Mesothelial cell of epicardium (in vitro differentiated cells): ENCODE measurements at places on chromosomes 6 and 20.
A peak's percentile ranks its signal among the peaks of the same experiment; 100 is the strongest.

DNA sequence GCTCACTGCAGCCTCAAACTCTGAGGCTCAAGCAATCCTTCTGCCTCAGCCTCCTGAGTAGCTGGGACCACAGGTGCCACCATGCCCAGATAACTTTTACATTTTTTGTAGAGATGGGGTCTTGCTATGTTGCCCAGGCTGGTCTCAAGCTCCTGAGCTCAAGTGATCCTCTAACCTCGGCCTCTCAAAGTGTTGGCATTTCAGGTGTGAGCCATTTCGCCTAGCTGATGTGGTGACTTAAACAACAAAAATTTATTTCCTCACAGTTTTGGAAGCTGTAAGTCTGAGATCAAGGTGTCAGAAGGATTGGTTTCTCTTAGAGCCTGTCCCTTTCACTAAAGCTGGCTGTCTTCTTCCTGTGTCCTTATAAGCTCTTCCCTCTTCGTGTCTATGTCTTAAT, 15.0 kb upstream of the JARID2 start:
- DNase-seq: no peak

DNA sequence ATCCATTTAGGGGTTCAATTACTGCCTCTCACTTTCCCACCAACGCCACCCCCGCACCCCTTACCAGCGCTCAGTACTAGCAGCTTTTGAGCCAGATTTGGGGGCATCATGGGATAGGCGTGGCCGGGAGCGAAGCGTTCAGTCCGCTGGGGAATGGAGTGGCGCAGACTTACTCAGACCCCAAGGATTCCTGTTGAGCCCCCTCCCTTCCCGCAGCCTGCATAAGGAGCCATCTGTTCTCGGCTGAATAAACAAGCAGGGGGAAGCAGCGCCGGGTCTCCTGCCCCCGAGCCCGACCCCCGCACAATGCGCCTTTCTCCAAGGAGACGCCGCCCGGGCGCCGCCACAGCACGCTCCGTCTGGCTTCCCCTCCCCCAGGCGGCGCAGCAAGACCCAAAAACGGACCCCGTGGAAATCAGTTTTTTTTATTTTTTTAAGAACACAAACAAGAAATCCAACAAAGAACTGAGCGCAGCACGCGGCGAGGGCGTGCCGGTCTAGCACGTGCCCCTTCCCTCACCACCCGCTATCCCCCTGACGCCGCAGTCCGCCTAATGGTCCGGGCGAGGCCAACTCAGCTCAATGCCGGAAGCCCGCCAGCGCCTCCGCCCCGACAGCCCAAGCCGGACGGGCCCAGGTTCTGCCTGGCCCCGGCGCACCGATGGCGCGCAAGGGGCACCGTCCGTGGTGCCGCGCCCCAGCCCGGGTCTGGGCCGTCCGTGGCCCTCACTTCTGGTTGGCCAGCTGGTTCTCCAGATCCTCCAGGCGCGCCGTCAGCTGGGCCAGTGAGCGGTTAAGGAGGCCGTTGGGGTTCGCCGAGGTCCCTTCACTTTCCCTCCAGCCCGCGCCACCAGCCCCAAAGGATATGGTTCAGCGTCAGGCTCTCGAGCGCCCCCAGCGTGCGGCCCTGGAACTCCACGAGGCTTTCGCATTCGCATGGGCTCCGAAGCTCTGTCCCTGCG, 13.3 kb upstream of the RBPJL start:
- DNase-seq: peak; percentile 66

GRCh38 chr20:43957392-43957791, 42.7 kb downstream of the TOX2 start:
- no peak for DNase-seq

DNA sequence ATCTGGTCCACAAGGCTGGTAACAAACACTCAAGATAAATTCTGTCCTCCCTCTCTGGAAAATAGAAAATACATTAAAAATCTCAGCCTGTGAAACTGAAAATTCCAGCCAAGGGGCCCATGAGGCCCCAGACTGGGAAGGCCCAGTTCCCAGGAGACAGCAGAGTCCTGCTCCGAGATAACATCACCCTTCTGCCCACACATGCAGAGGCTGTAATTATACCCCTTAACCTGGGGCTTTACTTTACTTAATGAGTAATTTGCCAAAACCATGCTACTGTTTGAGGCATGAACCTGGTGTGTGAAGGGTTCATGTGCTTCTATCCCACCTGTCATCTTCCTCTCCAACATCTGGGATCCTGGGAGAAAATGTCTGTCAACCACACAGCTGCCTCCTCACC, 398.9 kb upstream of the SULF2 start:
- DNase-seq: no peak

DNA sequence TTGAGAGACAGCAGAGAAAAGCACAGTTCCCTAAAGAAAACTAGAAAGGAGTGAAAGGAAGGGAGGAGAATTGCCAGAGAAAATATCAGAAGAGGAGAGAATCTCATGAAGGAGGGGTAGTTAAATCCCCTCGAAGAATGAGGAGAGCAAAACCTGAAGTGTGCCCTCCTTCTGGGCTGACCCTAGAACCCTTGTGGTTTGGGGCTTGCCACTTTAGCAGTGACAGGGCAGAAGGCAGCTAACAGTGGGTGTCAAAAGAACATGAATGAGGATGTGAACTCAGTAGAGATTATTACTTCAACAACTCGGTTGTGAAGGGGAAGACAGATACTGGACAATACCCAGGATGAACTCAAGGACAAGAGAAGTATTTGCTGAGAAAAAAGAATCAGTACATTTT, 73.6 kb downstream of the RALGAPA2 start:
- DNase-seq: no peak

DNA sequence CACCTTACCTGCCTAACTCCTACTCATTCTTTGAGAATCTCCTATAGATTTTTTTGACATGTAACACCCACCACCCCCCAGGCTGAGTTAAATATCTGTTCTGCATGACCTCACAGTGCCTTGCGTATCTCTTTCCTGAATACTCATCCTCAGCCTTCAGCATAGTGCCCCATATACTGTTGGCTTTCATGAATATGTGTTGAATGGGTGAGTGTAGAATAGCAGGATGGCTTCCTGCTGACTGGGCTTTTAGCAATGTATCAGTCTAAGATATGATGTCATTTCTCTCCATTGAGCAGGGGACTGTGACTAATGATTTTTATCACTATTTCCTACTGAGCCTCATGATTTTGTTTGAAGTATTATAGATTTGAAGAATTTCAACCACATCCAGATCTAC, 361.6 kb upstream of the MARCKS start:
- no peak for DNase-seq

GRCh38 chr20:12051206-12052163, 133.8 kb downstream of the BTBD3 start:
- no peak for DNase-seq

DNA sequence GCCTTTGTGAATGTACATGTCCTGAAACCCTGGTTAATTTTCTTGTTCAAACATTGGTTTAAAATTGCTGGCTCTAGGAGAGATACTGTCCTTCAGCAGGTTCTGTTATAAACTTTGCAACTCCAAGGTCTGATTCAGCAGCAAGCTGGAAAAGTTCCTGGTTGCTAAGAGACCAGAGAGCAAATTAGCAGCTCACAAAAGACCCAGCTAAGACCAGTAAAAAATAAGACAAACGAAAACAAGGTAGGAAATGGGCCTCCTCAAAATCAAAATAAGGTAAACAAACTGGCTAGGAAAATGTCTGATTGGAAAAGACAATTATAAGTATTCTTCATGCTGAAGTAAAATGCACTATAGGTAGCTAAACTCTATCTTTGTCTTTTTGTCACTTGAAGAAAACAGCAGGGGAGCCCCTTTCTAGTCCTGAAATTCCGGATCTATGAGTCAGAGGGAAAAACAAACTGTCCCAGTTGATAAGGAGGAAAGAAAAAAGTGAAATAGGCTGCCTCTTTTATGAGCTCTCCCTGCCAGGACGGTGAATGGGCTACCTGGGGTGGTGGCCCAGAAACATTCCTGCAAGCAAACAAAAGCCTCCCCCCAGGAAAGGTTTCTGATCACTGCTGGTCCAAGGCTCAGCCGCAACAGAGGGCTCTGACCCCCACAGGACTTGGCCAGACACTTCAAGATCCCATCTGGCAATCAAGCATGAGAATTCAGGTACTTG, 41.6 kb downstream of the UNC5CL start:
- DNase-seq: no peak

GRCh38 chr6:168583821-168584220, 142.8 kb downstream of the SMOC2 start:
- no peak for DNase-seq

DNA sequence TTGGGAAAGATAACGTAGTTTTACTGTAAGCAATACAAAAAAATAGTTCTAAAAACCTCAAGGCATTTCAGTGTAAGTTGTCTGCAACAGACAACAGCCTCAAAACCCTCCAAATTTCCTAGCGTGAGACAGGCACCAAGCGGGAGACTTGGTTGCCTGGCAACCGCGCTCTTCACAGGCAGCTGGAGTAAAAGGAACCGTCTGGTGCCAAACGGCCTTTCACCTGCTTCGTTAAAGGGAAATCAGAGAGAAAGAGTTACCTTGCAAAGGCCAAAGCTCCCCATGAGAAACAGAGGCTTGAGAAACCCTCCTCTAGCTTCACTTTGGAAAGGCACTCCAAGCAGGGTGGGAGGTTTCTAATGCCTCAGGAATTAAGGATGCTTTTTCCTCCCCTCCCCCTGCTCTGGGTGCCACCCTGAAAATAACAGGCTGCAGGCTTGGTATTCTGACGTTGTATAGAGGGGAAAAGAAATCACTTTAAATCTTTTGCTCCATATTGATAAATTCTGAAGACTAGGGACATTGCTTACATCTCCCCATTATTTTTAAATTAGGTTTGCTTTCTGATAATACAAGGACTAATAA, 129.7 kb upstream of the UFL1 start:
- peak; percentile 47 for DNase-seq

DNA sequence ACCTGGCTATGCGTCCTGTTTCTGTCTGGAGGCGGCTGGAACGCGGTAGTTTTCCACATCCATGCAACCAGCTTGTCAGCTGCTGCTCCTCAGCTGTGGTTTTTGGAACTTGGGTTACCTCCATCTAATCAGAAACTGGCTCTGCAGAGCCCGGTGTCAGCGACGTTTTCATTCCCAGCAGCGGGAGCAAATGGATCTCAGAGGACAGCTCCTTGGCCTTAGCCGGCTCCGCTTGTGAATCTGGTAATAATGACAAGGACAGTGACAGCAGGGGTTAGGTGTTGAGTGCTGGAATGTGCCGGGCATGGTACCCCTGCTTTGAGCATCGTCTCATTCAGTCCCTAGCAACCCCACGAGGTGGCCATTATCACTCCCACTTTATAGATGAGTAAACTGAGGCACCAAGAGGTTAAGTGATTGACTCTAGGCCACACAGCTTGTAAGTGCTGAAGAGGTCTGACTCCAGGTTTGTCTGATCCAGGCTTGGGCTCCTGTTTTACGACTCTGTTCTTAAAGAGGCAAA, 1.3 kb downstream of the SLCO4A1 start:
- no peak for DNase-seq

- no peak for DNase-seq
Observed at GRCh38 chr6:125789576-125790357, 993 bp upstream of the NCOA7 start.

DNA sequence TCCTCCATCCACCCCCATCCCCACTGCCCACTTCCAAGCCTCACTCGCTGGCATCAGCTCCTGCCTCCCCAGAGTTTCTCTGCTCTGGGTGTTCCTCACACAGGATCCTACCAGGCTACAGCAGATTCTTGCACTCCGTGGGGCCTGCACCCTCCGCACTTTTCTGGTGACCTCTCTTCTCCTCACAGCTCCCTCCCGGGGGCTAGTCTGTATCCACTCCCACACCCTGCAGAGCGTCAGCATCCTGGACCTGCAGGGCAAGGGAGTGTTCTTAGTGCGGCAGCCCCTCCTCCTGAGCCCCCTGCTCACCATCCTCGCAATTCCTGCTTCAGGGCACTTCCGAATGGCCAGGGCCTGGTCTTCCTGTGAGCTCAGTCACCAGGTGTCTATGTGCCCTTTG, 224.2 kb downstream of the DLL1 start:
- peak; percentile 3 for DNase-seq

DNA sequence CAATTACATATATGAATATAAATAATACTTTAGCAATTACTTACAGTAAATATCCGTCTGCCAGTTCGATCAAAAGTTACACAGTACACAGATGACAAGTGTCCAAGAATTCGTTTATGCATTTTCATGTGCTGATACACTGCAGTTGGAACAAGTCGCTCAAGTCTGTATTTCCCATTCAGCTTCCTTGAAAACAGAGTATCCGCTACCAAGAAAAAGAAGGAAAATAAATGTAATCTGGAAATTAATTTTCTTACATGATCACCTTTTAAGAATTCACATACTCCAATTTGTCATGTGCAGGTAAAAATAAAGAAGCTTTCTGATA, 35.3 kb downstream of the PHIP start:
- no peak for DNase-seq

DNA sequence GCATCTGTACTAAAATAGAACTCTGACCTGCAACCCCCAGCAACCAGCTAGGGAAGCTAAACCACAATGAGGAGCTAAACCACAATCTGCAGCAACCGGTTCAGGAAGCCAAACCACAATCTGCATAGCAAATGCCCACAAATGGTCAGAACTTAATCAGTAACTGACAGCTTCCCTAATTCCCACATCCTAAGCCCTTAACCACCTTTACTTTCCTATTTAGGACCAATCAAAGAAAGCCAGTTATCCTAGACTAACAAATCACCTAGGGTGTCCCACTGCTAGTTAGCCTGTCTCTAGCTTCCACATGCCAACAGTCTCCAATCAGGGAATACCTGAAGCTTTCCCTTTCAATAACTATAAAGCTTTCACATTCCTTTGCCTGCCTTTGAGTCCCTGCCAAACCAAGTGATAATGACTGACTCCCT, 424.6 kb upstream of the PTCHD4 start:
- no peak for DNase-seq

DNA sequence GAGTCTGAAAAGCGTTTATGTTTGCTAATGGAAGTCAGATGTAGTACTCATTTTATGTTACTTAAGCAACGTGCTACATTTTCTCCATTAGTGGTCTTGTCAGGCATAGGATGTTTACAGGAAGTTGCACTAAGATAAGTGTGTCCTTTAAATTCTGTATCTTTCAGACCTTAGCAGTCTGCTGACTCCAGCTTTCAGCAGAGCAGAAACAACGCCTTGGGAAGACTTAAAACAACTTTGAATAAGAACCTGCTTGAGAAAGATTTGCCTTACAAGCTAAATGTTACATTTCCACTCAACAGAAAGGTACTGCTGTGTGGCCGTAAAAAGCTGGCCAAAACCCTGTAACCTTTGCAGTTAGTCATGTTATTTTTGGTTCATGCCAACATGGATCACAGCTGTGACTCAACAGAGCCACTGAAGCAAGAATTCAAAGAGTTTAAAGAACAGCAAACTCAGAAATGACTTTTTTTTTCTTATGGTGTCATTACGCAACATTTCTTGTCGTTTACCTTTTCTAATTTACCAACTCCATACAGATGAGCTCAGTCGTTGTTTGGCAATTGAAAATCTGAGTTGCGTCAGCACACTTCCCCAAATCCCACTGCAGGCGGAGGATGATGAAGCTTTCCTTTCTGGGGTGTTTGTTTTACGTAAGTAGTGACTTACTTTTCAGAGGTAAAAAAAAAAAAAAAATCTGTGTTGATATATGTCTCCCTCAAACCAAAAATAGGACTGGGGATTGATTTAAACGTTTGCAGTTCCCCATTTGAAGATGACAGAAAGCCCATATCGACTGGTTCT, 27.9 kb upstream of the BMP6 start:
- DNase-seq: no peak

GRCh38 chr20:3782597-3782996, 1.3 kb upstream of the SPEF1 start:
- DNase-seq: no peak

GRCh38 chr20:50967586-50967985, 9.0 kb downstream of the MOCS3 start:
- no peak for DNase-seq

GRCh38 chr6:43865932-43866645, 96.1 kb downstream of the VEGFA start:
- DNase-seq: peak; percentile 53
